ENCODE measurements at places on chromosomes 13 and 19.
A peak's percentile ranks its signal among the peaks of the same experiment; 100 is the strongest.

DNA sequence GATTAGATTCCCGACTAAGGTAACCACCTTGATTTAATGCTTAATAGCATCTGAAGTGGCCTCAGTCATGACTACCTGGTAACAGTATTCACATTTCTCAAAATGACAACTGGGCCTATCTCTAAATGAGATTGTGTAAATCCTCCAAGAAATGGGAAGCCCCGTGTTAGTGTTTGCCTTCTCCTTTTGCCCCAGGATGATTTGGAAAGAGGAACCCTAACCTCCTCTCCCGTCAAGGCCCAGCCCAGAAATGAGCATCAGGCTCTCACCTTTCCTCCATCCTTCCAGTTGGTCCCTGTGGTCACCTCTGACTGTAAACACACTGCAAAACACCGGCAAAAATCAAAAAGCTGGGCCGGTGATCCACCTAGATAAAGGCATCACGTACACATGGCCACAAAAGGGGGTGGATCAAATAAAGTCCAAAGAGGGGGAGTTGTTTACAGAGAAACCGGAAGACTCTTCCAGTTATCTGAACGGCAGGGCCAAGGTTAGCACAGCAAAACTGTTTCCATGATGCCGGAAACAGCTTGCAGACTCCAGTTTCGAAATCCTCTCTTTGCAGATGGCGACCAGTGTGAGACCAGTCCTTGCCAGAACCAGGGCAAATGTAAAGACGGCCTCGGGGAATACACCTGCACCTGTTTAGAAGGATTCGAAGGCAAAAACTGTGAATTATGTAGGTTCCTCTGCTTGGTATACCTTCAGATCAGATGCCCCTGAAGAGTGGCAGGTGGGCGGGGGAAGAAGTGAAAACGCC, 16.4 kb downstream of the F10 start:
- peak; percentile 64 for DNase-seq

- DNase-seq = no peak
Observed at GRCh38 chr19:12159773-12160414, 3.0 kb upstream of the ZNF136 start.

GRCh38 chr19:11675569-11675968, 63.2 kb downstream of the ZNF823 start:
- DNase-seq = no peak

GRCh38 chr13:86831084-86831483, 840.1 kb upstream of the SLITRK5 start:
- no peak for DNase-seq

- DNase-seq = no peak
Observed at GRCh38 chr19:42129399-42130253, 2.6 kb downstream of the POU2F2 start.

GRCh38 chr19:58518256-58519086, 1.1 kb downstream of the ZBTB45 start:
- DNase-seq = no peak

DNA sequence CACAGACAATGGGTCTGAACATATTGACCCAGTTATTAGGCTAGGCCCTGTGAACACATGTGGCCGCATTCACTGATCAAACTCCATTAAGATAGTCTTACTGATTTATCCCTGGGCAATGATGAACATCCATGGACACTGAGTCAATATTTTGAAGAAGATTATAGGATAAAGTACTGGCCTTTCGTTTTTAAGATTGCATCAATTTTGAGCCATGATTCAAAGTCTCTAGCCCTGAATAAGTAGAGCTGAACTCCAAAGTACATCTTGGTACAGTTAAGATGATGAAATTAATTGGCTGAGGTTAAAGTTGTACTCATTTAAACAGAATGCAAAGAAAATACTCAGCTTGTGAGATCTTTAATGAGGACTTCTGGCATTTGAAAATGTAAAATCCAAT, 1581.9 kb downstream of the EFNB2 start:
- no peak for DNase-seq

GRCh38 chr13:80603351-80603750, 262.4 kb upstream of the SPRY2 start:
- DNase-seq = no peak

DNA sequence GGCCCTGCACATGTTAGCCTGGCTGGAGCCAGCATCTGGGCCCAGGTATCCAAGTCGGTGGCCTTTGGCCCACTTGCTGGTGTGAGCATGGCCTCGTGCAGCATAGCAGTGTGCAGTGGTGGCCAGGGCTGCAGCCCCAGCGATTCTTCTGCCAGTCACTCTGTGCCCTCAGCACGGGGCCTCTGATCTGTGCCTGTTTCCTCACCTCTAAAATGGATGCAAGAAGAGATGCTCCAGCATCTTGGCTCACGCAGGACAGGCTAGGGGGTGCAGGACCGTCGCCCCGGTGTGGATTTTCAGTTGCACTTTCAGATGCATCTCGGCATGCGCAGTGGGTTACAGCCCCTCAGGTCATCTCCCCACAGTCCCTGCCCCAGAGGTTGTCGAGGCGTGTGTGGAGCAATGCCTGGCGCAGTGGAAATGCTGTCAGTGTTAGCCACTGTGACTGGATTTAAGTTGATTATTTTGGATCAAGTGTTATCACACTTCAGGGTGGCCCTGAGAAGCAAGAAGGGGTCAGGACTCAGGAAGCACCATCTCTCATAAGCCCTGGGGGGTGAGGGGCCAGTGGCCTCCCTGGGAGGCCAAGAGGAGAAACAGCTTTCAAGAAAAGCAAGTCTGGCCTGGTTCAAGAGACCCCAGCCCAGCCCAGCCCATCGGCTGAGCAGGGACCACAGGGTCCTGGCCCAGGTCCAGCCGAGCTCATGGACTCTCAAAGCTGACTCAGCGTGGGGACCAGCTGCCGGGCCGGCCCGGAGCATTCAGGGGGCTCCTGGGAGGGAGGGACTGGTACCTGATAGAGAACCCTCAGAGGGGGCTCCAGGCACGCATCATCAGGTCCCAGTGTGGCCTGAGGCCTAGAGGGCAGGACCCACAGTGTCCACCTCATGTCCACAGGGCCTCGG, 27.8 kb downstream of the AP1M1 start:
- DNase-seq = no peak

DNA sequence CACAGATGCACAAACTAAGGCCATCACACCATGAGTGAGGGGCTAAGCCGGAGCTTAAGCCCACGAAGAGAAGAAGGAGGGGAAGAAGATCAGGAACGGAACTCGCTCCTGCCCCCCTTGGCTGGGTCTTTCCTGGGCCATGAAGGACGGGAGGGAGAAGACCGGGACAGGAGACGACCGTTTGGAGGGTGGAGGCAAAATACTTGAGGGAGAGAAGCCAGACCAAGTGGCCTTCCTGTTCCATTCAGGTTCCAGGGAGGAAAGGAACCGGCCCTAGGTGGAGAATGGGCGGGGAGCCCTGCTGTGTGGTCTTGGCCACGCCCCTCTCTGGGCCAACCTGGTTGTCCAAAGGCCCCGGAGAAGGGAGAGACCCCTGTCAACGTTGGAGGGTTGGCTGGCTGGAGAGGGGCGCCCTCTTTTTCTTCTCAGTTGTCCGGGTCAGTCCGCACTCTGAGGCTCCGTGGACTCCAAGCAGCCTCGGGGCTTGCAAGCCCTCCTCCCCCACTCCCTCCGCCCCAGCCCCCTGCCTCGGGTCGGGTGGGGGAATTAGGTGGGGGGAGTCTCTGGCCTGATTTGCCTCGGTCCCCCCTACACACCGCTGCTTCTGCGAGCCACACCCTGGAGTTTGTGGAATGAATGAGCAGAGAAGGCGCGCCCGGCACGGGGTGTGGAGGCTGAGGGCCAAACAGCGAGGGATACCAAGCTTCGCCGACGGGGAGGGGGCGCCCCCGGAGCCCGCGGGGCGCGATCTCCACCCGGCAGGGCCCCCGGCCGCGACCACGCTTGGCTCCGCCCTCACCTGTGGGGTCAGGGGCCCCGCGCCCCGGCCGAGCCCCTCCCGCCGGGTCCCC, 757 bp downstream of the FBN3 start:
- DNase-seq = peak; percentile 45

DNA sequence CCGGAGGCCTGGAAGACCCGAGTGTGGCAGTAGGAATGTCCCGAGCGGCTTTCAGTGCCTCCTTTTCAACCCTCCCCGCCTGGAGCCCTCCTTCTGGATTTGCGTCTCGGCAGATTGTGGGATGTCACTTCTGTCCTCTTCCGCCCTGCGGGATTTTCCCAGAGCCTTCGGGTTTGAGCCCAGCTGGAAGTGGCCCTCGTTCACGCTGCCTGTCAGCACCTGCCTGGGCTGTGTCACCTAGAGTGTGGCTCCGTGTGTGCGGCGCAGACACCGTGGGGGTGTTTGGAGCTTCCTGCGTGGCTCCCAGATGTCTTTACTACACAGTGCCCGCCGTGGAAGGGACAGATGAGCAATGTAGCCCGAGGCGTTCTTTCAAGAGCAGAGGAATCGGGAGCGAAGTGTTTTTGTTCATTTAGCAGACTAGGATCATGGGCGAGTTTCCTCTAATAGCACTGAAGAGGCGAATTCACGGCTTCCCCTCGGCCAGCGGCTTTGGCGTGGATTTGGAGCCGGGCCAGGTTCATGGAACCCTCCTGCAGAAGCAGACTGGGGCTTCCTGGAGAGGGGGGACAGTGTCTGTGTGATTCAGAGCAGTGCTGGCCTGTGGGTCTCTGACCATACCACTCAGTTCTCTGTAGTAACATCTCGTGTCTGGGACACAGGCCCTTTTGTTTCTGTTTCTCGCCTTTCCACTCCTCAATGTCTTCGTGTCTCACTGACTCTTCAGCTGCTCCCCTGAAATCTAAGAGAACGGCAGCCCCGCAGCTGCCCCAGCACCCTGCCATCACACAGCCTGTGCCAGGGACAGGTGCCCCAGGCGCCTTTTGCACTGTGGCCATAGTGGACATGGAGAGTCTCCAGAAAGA, 68.0 kb downstream of the KDM4B start:
- DNase-seq = no peak

- no peak for DNase-seq
Observed at GRCh38 chr13:34116651-34117050, 298.7 kb downstream of the RFC3 start.

- DNase-seq = no peak
Observed at GRCh38 chr19:19615086-19615485, 3.4 kb downstream of the PBX4 start.
